ENCODE measurements at places on chromosomes 3 and 15.
A peak's percentile ranks its signal among the peaks of the same experiment; 100 is the strongest.

DNA sequence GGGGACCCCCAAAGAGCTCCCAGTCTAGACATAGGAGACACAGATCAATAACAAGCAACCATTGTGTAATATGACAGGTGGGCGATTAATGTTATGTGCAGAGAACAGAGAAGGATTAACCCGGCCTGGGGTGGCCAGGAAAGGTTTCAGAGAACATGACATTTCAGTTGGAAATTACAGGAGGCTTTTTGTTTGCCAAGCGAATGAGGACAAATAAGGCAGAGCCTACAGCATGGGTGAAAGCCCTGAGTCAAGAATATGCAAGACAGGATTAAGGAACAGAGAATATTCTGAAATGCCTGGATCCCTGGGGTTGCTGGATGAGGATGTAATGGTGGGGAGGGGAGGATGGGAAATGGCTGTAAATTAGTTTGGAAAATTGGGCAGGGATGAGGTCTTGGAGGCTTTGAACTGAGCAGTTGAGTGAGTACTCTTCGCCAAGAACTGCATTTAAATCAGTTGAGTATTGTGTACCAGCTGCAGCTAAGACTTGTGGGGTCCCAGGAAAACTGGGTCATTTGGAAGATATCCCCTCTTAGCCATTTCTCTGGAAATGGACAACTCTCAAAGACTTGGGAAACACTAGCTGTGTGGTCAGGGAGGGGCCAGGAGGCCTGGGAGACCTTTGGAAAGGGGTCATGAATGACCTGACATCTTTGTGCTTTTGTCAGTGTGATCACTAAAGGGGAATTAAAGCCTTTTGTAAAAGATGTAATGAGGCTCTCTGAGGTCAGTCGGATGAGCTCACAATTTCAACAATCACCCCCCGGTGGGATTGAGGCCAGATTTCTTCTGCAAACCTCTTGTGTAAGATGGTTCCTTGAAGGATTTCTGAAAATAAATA, 198.6 kb upstream of the NR2E3 start:
- DNase-seq: no peak

DNA sequence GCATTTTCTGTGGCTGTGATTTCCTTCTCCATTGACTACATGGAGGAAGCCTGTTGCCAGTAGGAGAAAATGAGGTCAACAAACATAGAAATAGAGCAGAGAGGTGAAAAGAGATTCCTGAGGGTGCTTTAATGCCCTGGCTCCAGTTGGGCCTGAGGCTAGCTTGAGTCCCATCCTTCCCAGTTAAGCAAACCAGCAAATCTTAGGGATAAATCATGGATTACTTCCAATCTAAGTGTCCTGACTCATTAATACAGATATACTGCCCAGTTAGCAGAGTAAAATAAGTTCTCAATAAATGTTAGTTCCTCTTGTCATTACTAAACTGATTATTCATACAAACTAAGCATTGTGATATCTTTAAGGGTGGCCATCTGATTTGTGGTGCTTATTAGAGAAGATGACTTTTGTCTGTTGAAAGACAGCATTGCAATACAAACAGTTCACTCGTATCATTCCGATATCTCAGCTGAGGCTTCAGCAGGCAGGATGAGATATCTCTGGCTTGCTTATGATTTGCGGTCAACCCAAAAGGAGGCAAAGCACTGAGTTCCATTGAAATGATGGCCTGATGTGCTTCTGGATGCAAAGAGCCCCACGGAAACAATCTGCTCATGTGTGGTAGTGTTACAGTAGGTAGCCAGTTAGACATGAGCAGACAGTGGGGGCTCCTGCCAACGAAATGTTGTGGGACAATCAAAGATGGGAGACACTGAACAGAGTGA, 6.6 kb upstream of the STARD5 start:
- no peak for DNase-seq

DNA sequence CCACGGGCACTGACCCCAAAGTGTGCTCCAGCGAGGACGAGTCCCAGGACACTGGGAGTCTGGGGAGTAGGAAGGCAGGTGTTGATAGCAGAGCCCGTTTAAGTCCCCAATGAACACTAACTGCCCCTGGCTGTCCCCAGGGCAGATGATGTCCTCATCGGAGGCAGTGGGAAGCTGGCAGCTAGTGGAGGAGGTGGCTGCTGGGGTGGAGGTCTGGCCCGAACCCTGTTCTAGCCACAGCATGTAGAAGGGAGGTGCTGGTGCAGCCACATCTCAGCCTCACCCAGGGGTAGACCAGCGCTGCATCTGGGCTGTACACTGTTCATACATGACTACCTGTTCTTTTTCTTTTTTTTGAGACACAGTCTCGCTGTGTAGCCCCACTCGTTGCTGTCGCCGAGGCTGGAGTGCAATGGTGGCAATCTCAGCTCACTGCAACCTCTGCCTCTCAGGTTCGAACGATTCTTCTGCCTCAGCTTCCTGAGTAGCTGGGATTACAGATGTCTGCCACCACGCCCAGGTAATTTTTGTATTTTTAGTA, 51.8 kb downstream of the KLF13 start:
- no peak for DNase-seq

GRCh38 chr15:47516558-47516957, 200.7 kb upstream of the SEMA6D start:
- DNase-seq: no peak

- DNase-seq: no peak
Measured at GRCh38 chr3:76131396-76132153, 346.2 kb upstream of the ZNF717 start.

DNA sequence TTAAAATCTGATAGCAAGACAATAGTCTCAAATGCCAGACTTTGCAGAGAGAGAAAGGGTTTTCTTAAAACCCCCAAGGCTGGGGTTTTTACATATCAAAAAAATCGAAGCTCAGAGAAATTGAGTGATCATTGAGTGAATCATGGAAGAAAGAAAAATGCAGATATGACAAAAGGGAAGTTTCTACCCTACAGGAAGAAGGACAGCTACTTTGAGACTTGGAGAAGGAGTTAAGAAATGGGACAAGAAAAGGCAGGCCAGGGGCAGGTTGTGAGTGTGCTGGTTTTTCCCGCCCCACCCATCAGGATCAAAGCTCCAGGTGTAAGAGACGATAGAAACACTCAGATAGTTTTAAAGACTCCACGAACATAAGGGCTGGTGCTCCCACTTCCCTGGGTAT, 18.6 kb downstream of the TMEM158 start:
- no peak for DNase-seq

DNA sequence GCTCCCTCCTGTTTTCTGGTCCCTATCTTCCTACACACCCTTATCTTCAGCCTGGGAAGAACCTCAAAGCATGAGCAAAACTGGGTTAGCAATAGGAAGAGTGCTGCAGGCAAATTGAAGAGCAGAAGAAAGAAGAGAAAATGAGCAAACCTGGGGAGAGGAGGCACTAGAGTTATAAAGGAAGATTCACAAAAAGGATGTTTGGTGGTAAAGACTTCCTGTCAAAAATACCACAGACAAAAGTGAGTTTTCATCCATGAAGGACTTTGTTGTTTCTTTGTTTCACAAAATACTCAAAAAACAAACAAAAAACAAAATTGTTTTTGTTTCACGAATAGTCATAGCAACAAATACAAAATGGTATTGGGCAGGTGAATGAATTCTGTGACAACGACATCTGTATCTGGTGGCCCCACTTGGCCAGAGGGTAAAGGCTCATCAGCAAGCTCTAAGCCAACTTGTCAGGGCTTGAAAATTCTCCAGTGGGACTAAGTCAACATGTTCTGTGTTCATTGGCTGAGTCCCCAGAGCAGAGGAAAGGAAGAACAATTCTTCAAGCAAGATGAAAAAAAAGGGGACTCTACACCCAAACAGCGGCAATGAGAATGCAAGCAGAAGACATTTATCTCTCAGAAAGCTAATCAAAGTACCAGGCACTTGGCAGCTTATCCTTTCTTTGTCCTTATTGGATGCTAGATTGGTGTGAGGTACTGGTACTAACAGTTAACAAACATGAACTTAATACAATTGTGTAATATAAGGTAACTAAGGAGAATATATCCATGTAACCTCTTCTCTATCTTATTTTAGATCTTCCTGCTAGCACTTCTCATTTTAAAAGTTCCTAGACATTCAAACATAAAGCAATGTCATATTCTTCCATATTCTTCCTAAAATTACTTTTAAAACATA, 9.7 kb downstream of the ATP8B4 start:
- DNase-seq: no peak

- no peak for DNase-seq
Measured at GRCh38 chr3:58250093-58250707, 12.6 kb downstream of the ABHD6 start.

DNA sequence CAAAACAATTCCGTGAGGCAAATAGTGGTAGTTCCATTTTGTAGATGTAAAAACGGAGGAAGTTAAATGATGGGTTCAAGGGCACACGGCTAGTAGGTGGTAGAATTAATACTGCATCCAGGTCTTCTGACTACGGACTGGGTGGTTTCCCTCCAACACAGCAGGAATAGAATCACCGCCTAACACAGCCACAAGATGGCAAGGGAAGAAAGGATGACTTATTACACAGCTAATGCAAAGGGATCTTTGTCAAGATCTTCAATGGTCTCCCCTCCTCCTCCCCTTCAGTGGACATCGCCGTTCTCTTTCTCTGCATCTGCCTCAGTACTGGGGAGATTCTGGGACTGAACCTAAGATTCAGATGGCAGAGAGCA, 524 bp upstream of the TOPBP1 start:
- DNase-seq: no peak

DNA sequence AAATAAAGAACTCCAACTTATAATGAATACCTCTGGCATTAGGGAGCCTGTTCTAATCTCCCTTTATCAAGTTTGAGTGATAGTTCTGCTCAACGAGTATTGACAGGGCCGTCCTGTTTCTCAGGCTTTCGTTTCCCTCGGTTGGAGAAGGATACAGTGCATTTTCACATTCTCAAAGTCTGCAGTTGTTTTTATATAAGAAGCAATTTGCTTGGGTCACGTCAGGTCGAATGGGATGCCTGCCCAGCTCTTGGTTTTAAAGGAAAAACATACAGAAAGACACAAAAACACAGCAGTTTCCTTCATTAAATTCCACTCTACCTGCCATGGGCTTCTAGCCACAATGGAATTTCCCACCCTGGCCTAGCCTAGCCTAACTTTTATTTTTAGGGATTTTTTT, 366.3 kb downstream of the TIGIT start:
- no peak for DNase-seq

- DNase-seq: no peak
Measured at GRCh38 chr15:98650417-98651035, 2.2 kb downstream of the IGF1R start.

DNA sequence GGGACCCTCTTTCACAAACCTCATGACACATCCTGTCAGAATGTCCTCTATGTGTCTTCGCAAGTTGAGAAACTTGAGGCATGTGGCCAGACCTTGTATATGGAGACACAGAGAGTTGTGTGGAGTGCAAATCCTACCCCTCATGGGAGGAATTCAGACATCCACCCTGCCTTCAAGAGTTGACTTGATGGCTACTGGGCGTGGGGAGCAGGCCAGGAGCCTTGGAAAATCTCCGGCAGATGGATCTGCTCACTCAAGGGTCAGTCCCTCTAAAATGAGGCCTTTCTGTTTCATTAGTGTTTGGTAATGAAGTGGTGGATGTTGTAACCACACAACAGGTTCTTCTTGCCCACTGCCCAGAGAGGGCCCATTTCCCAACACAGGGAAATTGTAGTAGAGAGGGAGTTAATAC, 79.0 kb downstream of the ASB7 start:
- DNase-seq: no peak

DNA sequence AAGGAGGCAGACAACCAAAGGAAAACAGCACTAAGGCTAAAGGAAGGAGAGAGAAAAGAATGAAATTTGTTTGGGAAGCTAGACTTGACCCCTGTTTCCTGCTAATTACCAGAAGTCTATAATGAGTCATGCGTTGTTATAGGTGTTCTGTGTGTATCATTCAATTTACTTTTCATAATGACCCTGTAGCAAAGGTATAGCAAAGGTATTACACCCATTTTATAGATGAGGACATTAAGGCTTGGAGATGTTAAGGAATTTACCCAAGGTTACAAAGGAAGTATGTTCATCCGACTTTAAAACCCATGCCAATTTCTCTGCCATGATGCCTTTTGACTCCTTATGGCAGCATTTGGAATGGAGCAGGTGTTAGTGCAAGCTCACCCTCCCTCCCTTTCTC, 54.9 kb downstream of the RAP2B start:
- no peak for DNase-seq

DNA sequence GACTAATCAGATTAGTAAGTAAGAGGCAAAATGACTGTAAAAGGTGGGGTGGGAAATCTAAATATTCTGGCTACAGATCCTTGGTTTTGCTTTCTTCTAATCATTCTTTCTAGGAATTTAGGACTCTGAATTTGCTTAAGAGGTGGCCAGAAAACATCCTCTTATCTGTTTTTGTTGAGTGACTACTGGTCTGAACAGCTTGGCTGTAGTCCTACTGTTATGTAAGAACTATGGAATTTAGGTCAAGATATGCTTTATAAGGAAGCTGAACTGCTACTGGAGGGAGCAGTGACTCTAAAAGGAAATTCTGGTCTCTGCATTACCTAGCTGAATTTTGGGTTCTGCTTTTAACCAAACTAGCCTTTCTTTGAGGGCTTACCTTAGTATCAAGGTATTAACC, 33.5 kb upstream of the CSPG5 start:
- peak; percentile 31 for DNase-seq

DNA sequence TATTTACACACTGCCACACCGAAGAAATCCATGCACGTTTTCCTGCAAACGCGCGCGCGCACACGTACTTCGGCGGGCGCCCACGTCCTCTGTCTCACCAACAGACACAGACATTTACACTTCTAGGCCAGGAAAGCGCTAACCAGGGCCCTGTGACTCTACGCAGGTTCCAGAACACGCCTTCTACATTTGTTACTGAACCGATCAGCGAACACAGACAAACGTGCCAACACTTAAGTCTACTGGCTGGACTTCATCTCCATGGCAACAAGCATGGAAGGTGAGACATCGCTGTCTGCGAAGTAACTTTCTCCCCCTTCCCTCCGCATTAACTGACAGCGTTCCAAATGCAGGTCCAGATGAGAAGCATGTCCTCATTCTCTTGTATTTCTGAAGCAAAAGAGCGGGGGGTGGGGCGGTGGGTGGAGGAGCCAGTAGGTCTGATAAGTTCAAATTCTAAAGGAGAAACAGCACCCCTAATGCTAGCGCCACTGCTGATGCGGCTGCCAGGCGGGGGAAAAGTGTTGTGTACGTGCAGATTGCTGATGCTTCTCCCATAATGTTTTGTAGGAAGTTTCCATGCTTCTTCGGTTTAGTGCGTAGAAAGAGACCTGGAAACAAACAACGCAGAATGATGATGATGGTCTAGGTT, at the start of gene CTXN2:
CTXN2 (plus strand) TSS at position 92 of the 652 bp plus-strand sequence. CDS start 9,636 bp downstream, outside the sequence.
- DNase-seq: no peak

- no peak for DNase-seq
Measured at GRCh38 chr15:89998141-89998661, 2.9 kb upstream of the ZNF710 start.

DNA sequence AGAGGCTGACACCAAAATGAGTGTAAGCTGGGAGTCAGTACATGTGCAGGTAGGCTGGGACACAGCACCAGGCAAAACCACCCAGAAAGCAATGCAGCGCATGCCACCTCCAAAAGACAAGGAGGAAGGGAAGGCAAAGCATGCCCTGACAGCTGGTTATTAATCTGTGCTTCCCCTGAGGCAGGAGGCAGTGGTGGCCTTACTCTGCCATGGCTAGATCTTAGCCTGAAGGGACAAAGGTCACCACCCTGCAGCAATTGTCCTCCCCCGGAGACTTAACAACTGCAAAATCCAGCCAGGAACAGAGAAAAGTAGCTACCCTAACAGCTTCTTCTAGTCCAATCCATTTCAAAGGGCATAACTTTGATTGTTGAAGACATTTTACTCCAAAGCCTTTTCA, 73.7 kb downstream of the PLD1 start:
- DNase-seq: no peak

- DNase-seq: no peak
Measured at GRCh38 chr3:2540115-2540514, 441.4 kb downstream of the CNTN4 start.

GRCh38 chr15:52246686-52247431, 48.7 kb downstream of the MYO5C start:
- DNase-seq: no peak

Data from cerebellar nuclear complex (tissue), 1 donor.